Omental fat pad (tissue), 4 donors: ENCODE measurements at places on chromosomes 12 and 14. TPM values are rescaled to one million over a fixed set of nuclear protein-coding genes. Genes with fewer than 3 reads are reported as not detected.
A peak's percentile ranks its signal among the peaks of the same experiment; 100 is the strongest.

GRCh38 chr12:117900561-117900960 is 68.2 kb downstream of the KSR2 start:
- no peak for DNase-seq

Gene IQSEC3
- 4.4 TPM for total RNA-seq

DNA sequence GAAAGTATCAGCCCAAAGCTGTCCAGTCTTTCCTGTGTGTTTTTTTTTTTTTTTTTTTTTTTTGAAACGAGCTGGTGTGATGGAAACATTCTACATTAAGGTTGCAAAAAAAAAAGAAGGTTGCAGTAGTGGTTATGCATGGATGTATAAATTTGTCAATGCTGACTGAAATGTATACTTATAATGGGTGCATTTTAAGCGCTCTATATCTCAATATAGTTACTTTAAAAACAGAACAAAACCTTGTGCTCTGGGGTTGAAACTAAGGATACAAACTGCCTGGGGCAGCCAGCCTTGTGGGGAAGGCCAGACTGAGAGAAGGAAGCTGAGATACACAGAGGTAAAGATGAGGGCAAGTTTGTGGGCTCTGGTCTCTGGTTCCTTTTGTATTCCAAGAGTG is 87.3 kb upstream of the RMST start:
- DNase-seq: no peak

Gene RNF212B
- total RNA-seq: not detected

GRCh38 chr12:89140602-89141238 is 211.6 kb downstream of the DUSP6 start:
- DNase-seq: no peak

DNA sequence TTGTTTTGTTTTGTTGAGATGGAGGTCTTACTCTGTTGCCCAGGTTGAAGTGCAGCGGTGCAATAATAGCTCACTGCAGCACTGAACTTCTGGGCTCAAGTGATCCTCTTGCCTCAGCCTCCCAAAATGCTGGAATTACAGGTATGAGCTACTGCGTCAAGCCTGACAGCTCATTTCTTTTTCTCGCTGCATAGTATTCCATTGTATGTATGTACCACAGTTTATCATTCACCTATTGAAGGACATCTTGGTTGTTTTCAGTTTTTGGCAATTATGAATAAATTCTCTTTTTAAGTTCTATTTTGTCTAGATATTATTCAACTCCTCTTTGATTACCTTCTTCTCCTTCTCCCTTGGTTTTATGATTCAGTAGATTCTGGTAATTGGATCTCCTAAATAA is 13.5 kb downstream of the HSD17B6 start:
- DNase-seq: no peak

Gene LRRC10
- not detected for total RNA-seq

Gene FAM181A
- total RNA-seq: not detected

DNA sequence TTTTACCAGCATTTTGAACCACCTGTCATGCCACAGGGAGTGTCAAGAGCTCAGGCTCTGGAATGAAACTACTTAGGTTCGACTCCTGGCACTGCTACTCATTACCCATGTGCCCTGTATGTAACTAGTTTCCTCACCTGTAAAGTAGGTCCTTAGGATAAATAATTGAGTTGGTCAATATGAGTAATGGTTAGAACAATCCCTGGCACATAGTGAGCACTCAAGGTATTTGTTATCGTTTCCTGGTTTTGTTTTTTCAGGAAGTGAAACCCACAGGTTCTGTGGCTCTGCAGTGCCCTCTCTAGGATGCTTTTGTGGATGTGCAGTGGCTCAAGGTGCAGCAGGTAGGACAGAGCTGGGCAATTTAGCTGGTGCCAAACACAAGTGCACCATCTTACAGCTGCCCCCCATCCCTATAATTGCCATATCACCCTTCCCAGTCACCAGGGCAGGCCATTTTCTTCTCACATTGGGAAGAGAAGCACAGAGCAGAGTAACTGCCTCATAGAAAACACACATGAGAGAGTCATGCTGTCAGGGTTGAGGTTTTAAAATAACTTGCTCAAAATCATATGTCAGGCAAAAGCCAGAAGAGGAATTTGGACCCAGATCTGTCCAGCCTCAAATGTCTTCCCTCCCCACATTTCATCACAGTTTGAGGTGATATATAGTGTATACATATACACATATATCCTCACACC is 297.5 kb downstream of the RPAP3 start:
- no peak for DNase-seq

DNA sequence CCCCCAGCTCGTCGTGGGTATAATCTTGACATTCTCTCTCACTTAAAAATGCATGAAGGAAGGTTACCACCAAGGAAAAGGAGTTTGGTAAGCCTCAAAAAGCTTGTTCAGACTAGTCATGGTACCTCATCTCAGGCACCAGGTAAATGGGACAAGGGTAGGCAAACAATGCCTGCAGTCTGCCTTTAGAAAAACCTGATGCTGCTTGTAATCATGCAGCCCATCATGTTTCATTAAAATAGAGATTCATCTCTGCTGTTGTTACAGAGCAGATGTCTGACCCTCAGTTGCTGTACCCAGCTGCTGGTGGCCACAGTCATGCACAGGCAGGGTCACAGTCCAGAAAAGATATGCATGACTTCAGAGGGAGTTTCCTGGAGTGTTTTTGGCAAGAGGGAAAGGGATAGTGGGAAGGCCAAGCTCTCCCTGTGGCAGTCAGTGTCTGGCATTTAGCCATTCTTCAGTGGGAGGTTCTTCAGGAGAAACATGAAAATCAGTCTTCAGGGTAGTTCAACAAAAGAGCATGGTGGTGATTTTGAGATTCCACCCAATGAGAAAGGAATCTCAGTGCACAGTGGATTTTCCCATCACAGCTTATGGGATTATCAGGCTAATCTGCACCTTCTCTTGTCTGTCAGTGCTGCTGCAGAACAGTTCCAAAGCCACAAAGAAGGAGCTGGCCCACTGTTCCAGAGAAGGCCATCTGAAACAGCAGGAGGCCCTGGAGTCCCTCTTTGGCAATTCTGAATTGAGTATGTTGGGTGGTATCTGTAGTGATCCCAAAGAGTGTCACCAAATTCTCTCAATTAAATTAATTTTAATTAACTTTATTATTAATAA is 202.7 kb upstream of the FRMD6 start:
- DNase-seq: no peak

GRCh38 chr12:46891306-46891705 is 65.5 kb upstream of the SLC38A4 start:
- DNase-seq: no peak

Gene TAS2R8
- not detected for total RNA-seq

DNA sequence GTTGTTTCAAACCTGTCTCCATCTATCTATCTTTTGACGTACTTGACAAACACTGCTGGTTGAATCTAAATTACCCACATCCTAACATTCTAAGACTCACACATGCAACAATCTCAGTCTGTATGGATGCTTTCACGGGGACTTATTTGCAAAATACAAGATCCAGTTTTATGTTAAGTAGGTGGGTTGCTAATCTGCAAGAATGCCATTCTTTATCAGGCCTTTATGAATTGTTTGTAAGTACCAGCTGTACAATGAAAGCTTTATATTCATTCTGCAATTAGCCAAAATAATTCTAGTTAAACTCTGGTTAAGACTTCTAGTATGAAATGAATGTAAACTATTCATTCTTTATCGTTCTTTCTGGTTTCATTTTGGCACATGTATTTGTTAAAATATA is 135.1 kb downstream of the NAV3 start:
- DNase-seq: no peak

Gene PPM1H
- total RNA-seq: 3.0 TPM

DNA sequence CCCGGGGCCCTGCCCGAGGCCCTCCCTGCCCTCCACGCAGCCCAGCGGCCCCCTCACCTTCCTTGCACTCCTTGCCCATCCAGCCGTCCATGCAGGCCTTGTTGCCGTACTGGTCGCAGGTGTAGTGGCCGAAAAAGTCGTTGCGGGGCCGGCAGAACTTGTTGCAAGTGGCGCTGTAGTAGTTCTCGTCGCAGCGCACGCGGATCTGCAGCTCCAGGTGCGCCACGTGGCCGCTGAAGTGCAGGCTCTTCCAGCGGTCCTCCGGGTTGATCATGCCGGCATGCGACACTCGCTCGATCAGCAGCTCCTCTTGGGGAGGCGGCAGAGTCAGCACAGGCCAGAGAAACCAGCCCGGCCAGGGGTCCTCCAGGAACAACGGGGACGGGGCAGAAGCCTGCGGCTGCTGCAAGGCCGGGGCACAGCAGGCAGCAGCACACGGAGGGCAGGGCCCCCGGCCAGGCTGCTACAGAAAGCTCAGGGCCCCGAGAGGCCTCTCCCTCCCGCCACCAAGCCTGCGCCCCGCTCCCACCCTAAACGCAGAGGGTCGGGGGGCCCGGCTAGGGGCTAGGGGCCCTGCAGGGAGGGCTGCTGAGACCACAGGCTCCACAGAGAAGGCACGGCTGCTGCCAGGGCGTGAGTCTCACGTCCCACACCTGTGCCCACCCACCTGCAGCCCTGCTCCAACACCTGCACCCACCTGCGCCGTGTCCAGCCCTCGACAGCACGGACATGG is 12.7 kb downstream of the JAG2 start:
- no peak for DNase-seq

DNA sequence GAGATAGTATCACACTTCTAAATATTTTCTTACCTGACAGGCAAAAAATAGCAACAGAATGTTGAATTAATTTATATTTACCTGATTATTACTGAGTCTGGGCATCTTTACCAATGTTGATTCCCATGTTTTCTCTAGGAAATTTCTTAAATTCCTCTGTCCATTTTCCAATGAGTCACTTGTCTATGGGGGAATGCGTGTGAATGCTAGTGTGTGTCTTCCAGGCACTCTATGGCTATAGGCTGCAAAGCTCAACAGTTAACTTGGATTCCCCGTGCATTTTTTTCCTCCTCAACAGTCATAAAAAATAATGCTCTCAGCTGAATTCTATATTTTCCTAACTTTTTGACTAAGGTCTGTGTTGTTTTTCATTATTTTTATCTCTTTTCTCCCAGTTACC is 1385.8 kb upstream of the FLRT2 start:
- DNase-seq: no peak

GRCh38 chr12:107461222-107461975 is 224.2 kb upstream of the PWP1 start:
- no peak for DNase-seq

DNA sequence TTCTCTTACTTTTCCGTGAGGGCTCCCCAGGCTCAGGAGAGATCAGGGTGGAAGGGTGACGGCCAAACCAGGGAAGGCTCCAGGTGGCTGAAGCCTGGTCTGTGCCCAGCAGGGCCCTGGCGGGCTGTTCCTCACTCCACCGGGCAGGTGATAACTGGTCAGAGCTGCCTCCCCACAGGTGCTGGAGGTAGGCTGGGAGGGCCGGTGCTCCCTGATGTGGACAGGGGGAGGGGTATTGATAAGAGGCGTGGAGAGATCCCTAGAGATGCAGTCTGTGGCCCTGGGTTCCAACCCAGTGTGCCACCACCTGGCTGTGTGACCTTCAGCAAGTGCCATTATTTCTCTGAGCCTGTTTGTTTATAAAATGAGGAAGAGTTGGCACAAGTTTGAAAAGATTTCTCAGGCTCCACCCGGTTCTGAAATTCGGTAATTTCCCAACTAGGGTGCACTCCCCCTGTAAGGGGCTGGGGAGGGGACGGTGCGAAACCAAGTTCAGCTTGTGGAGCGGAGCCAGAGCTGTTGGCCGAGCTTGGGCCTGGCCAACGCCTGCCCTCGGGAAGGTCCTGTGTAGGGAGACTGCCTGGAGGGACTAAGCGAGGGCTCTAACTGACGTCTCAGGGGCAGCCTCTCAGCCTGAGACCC is 1.0 kb upstream of the NR4A1 start:
- no peak for DNase-seq

Gene GZMH
- 2.0 TPM for total RNA-seq

- DNase-seq: no peak
These were observed 17.5 kb upstream of the FLRT2 start for GRCh38 chr14:85512451-85512850.

Gene MDP1
- 13.0 TPM for total RNA-seq

Gene ACOT6
- total RNA-seq: 0.63 TPM

Gene INTS13
- 17.4 TPM for total RNA-seq

Gene TAS2R31
- 4.3 TPM for total RNA-seq

DNA sequence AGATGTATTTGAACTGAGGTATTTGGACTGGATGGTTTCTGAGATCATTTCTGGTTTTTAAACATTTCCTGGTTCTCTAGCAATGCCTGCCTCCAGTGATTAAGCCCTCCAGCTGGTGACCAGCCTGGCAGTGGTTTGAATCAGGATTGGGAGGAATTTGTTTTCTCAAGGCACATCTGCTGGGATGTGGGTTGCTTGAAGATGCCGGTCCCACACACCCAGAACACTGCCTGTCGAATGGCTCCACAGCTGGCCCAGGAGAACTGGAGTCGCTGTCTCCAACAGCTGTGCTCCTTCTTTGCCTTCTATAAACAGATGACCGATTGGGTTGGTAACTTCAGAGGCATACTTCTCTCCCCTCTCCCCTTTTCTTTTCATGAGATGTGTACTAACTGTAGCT is 258.0 kb upstream of the DDHD1 start:
- no peak for DNase-seq

DNA sequence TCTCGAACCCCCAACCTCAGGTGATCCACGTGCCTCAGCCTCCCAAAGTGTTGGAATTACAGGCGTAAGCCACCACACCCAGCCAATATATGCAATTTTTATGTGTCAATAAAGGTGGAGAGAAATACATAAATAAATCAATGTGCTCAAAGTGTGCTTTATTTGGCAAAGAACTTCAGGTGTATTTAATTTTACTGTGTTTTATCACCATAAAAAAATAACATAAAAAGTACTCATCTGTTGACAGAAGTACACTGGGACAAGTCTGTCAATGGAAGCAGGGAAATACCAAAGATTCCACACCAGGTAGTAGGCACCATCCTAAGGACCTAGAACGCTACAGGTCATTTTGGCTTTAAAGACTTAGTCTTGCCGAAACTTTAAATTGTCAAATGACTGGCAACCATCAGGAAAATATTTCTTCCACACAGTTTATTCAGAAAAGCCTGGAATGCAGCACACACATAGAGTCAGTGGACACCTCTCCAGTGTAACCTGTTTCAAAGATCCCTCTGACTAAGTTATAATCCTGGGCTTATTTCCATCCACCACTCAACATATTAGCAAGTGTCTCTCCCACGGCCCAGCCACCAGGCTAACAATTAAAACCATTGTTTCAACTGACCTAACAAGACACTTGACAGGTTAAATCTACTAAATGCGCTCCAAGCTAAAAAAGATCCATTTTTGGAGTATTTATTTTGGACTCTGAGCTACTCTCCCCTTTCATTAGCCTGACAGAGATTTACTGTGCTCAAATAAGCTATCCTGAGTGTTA is 4.2 kb downstream of the ERO1A start:
- no peak for DNase-seq

DNA sequence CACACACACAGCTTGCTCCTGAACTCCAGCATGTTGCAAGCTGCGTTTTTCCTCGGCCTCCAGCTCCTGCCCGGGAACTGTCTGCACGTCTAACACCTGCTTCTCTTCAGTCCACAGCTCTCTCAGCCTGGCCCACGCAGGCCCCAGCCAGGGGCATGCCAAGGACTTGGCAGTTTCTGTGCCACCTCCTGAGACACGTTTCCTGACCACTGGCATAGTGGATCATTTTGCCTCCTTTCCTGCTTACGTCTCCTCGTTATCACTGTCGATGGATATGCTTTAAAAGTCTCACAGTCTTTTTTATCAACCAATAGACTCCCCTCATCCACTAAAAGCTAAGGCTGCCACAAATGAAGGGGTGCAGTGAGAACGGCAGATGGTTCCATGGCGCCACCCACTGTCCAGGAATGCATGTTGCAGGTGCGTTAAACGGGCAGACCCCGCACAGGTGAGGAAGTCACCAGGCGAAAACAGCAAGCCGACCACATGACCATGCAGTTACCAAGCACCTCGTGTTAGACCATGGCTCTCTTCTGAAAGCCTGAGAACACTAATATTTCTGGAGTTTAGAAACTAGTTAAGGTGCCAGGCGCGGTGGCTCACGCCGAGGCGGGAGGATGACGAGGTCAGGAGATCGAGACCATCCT is 14.7 kb upstream of the TEAD4 start:
- DNase-seq: peak; percentile 31
